ENCODE measurements at places on chromosomes 3 and 15.

DNA sequence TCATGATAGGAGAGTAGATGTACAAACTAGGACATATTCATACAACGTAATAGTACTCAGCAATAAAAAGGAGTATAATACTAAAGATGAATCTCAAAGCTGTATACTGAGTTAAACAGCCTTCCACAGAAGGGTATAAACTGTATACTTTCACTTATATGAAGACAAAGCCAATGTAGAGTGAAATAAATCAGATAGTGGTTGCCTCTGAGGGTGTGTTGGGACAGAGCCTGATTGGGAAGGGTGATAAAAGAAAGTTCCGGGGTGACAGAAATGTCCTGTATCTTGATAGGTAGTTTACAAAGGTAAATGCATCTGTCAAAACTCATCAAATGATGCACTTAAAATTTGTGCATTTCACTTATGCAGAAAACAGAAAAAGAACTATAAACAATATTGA, 122.5 kb downstream of the ADAM10 start:
- DNase-seq: no peak

GRCh38 chr3:67018789-67019526, 20.9 kb downstream of the KBTBD8 start:
- no peak for DNase-seq

- DNase-seq: peak; percentile 53
Observed at GRCh38 chr3:50503504-50504342, at the start of gene CACNA2D2. Gene CACNA2D2, minus strand, starts transcription at chr3:50503634. Its CDS starts 211 bp downstream, at chr3:50503423.

GRCh38 chr3:170419557-170420087, 954 bp downstream of the CLDN11 start:
- DNase-seq: no peak

DNA sequence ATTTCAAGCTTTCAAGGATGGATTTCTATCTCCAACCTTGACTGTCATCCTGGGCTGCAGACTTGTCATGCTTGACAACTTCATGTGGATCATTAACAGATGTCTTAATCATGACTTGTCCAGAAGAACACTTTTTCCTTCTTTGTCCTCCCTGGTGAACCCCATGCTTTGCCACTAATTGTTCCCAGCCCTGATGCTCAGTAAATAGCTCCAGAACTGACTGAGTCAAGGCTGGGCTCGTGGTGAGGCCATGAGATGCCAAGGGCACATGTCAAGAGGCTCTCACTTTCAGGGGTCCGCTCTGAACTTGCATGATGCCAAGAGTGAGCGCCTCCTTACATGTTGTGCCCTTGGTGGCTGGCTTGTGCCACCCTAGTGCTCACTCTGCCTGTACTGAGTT, 48.9 kb upstream of the KY start:
- no peak for DNase-seq

DNA sequence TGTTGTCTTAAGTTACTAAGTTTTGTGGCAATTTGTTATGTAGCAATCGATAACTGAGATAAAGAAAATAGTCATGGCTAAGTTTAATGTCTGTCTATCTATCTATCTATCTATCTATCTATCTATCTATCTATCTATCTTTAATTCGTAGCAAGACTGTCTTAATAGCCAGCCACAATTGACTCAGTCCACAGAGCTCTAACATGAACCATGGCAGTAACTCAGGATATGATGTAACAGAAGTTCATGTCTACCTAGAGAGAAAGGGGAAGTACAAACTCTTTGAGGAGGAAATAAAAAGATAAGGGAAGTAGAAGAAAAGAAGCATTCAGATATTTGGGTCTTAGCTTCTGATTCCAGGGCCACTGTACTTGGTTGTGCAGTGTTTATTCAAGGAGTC, 61.5 kb upstream of the FNDC3B start:
- DNase-seq: no peak

- DNase-seq: no peak
Observed at GRCh38 chr3:118889691-118890090, 145.0 kb downstream of the IGSF11 start.

DNA sequence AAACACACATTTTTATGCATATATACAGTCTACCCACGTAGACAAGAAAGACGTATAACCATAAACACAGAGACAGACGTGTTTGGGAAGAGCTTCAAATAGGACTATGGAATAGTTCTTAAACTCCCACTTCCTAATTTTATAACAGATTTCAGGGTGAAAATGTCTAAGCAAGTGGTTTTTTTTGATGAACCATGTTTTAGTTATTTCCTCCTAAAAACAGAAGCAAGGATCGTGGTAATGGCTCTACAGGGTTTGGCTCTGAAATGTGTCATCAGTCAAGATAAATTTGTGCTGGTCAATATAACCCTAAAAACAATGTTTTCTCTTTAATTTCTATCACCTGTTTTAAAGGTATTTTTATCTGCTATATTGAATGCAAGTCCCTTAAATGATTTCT, 58.2 kb downstream of the FMN1 start:
- no peak for DNase-seq

DNA sequence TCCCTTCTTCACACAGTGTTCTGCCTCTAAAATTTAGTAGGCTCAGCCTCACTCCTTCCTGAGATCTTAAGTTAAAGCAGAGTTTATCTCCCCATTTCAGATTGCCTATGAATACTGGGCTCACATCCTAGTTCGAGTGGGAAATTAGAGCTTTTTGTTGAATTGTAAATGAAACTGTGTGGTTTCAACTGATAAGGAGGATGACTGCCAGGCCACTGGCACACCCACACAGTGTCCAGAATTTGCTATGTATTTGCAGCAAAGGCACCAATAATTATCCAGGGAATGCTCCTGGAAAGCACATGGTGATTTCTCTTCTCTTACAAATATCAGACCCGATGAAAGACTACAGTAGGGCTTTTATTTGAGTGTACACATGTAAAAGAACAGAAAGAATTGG, 308.1 kb upstream of the COL8A1 start:
- no peak for DNase-seq

- no peak for DNase-seq
Observed at GRCh38 chr15:58704155-58704865, 45.2 kb downstream of the ADAM10 start.

DNA sequence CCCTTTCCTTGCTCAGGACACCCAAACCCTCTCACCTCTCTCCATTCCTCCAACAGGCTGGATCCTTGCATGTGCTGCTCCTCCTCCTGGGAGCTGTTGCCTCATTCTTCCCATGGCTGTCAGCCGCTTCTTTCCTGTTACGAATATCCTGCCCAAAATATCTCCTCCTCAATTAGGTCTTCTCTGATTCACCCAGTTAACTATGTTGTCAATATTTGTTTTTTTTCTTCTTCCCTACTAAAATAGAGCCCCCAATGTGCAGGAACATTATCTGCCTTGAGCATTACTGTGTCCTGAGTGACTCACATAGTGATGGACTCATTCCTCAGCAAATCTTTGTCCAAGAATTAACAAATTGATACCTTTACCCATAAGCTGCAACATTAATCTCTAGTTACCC, 357.2 kb downstream of the CLSTN2 start:
- DNase-seq: no peak

- no peak for DNase-seq
Observed at GRCh38 chr3:108297647-108298046, 1.3 kb downstream of the HHLA2 start.

DNA sequence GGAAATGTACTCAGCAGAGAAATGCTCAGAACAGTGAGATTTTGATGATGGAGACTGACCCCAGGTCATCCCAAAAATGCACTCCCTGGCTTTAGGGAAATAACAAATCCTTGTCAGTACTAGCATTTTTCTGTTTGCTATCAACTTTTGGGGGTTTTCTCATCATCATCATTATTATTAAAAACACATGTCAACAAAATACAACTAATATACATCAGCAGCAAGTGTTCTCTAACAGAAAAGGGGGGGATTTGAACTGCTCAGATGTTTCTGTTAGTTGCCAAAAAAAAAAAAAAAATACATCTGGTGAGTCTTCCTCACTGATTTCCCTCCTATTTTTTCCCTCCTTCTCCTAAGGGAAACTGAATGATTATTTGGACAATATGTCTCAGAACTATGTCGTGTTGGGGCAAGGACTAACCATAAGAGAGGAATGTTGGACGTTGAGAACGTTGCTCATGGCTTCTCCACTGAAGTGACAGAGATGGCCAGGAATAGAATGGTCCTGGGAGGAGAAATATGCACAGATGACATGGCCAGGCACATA, 230.0 kb upstream of the MCTP2 start:
- no peak for DNase-seq

DNA sequence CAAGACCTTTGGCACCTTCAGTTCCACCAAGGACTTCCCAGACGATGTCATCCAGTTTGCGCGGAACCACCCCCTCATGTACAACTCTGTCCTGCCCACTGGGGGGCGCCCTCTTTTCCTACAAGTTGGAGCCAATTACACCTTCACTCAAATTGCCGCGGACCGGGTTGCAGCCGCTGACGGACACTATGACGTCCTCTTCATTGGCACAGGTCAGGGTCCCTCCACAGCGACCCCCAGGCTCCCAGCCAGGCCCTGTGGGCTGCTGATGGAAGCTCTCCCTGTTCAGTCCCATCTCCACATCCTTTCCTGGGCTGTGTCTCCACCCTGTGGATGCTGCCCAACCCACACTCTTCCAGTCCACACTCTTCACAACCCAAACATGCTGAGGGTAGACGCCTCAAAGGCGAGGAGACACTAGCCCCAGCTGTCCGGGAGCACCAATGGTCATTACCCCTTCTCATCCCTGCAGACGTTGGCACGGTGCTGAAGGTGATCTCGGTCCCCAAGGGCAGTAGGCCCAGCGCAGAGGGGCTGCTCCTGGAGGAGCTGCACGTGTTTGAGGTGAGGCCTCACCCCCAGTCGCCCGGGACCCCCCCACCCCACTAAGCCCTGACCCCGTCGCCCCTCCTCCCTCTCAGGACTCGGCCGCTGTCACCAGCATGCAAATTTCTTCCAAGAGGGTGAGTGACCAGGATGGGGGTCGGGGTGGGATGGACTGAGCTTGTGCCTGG, 4.3 kb upstream of the LSMEM2 start:
- DNase-seq: peak; percentile 69

DNA sequence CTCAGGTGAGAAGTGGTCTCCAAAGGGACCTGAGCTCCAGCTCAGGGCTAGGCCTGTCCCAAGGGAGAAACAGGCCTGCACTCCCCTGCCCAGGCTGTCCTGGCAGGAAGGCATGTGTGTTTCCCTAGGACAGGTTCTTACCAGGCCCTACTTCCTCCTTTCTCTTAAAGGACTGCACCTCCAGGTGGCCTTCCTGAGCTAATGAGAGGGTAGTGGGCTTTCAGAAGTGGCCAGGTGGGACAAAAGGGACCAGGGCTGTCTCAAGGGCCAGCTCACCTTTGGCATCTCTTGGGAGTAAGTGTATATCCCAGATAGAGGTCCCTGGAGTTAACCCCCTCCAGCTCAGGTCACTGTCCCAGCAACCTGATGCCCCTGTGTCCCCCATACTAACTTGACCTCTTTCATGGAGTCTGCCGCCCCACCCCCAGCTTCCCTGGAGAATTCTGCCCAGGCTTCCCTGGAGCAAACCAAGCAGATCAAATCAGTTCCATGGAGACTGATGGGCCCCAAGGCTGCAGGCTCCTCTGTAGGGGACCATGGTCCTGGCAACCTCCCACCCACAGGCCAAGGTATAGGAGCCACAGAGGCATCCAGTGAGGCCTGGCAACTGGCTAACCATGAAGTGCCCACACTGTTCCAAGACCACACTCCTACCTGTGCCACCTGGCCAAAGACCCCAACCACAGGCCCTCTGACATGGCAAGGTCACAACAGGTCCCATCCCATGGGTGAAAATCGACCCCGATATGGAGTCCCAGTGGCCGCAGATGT, 67.6 kb downstream of the ZNF445 start:
- DNase-seq: no peak

GRCh38 chr3:106577241-106577640, 708.4 kb upstream of the CBLB start:
- no peak for DNase-seq

DNA sequence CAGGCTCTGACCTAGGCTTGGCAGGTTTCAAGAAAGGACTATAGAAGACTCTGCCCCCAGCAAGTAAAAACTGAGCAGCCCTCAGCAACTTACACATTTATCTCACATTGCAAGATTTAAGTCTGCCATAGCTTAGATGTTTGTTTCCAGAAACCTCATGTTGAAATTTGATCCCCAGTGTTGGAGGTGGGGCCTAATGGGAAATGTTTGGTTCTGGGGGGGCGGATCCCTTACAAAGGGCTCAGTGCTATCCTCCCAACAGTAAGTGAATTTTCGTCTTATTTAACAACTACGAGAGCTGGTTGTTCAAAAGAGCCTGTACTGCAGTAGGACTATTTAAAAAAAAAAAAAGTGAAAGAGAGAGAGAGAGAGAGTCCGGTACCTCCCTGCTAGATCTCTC, 125.2 kb upstream of the PROK2 start:
- DNase-seq: no peak

DNA sequence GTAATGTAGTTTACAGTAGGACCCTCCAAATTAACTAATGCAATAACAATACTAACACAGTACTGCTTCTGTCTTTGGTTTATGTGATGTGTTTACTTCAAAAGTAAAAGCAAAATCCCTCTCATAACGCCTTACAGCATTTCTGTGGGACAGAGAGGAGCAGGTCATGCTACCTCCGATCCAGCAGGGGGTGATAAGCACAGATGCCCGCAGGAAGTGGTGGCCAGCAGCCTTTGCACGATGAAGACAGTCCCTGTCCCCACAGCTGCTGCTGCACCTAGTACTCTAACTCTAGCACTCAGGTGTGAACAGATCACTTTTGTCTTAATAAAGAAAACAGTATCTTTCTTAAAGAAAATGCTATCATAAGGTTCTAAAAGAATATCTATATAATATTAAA, 38.3 kb downstream of the ANO10 start:
- DNase-seq: no peak

DNA sequence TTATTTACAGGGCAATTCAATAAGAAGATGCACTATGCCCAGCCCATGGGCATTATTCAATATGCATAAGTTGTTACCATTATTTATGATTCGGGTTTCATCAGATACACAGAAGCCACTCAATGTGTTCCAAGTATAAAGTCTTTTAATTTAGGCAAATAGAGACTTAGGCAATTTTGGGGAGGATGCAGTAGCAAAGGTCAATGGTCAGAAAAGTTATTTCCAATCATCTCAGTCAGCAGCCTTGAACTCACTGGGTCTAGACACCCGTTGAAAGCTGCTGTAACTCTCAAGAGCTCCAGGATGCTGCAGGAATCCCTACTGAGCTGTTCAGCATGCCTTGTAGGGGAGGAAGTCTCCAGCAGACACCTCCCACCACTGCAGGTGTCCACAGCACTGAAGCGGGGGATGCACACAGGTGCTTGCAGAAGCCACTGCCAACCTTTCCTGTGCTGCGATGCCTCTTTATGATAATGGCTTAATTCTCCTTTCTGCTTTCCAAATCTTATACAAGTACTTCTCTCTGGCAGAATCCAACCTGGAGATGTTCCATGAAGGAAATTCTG, 155.0 kb upstream of the SUCLG2 start:
- no peak for DNase-seq

GRCh38 chr15:57951328-57951932, 114.1 kb downstream of the ALDH1A2 start:
- no peak for DNase-seq

DNA sequence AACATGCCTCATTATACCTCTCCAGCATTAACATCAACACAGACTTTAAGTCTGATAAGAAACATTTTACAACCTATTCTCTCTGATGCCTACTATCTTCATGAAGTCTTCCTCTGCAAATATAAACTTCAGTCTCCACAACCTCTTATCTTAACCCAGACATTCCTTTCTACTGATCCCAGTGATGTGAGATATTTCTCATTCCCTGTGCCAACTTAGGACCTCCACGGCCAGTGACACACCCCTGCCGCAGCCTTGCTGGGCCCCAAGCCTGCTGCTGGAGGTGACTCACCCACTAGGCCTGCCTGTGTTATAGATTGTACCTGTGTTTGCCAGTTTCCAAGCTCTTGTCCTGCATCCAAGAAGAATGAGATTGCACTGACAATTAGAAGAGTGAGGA, 734.5 kb upstream of the CADM2 start:
- DNase-seq: no peak

GRCh38 chr3:186810336-186810996, 4.2 kb upstream of the RFC4 start:
- DNase-seq: no peak
